NCI-H146 (cell line): ENCODE measurements at places on chromosomes 12 and 14.
A peak's percentile ranks its signal among the peaks of the same experiment; 100 is the strongest.

DNA sequence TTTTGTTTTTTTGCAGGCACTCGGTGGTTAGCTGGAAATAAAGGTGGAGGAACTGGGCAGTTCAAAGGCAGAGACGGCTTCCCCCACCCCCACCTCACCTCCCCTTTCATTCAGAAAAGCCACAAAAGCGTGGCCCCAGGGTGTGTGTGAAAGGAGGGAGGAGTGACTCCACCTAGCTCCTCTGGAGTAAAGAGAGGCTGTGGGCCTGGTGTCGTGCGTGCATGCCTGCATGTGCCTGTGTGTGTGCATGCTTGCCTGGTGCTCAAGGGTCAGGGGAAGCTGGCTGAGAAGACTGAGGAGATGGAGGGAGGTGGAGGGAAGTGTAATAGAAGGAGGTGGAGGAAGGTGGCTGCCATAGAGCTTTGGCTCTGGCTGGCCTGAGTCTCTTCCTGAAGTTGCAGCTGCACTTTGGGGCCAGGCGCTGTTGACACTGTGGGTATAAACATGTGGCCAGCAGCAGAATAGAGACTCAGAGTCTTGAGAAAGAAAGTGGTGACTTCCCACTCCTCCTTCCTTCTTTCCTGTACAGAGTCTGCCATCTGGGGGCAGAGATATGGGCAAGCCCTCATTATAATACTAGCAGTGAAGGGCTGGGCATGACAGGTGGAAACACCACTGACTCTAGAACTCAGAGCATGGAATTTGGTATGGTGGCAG is 36.9 kb upstream of the SINHCAF start:
- peak; percentile 85 for DNase-seq

- DNase-seq: peak; percentile 54
Observed at GRCh38 chr14:70807898-70808415, 1.4 kb downstream of the MAP3K9 start.

- no peak for DNase-seq
Observed at GRCh38 chr12:27589419-27589818, 65.4 kb downstream of the PPFIBP1 start.

DNA sequence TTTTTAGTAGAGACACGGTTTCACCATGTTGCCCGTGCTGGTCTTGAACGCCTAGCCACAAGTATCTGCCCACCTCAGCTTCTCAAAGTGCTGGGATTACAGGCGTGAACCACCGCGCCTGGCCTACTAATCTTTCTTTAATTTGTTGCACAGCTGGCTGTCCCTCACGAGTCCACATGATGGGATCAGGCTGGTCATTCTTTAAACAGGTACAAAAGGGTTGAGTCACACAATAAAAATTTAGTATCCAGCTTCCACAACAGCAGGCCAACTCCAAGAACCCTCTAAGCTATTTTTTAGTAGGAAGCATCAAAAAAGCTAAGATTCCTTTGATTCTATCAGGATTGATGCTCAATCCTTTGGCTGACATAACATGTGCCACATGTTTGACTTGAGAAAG is 17.8 kb downstream of the SINHCAF start:
- no peak for DNase-seq

DNA sequence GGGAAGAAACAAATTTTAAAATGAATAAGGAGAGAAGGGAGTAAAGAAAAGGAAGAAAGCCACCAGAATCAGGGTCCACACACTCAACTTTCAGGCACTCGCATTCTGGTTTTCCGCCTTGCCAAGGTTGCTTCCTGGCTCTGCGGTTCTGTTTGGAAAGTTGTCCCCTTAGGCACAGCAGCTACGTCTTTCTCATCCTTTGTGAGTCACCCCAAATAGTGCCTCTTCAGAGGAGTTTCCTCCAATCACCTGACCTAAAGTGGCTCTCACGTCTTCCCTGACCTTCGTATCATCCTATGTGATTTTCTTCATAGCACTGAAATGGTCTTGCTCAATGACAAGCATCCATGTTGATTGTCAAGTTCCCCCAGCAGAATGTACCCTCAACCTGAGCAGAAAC is 99.5 kb upstream of the TMCC3 start:
- DNase-seq: no peak

DNA sequence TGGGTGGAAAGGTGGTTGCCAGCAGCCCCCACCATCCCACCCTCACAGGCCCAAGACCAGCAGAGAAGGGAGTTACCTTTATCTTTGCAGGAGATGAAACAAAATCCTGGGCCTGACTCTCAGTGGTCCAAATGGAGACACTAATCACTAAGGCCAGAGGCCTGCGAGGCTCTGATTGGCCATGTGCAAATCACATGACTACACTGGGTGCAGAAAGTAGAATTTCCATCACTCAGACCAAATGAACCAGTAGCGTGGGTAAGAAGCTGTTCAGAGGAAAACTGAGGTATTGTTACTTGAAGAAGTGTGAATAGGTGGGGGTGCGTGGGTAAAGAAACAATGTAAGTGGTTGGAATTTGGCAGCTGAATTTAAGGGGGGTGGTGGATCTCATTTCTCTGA is 20.2 kb upstream of the PPP1CC start:
- DNase-seq: no peak

GRCh38 chr14:46487582-46488350 is 163.8 kb downstream of the RPL10L start:
- DNase-seq: no peak

DNA sequence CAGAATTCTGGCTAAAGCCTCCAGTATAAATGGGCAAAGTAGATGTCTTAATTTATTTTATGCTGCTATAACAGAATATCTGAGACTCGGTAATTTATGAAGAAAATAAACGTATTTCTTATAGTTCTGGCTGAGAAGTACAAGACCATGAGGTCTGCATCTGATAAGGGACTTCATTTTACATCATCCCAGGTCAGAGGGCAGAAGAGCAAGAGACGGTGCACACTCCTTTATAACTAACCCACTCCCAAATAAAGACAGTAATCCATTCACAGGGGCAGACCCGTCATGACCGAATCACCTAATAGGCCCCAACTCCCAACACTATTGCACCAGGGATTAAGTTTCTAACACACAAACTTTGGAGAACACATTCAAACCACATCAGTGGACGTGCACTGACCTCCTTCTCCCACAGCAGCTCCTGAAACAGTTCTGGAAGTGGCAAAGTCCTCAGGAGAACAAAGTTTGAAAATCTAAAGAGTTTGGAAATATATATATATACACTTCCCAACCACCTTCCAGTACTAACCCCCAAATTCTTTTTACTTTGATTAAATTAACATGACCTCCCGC is 116.5 kb downstream of the MED13L start:
- no peak for DNase-seq

GRCh38 chr12:3700861-3701260 is 52.0 kb downstream of the CRACR2A start:
- DNase-seq: no peak

DNA sequence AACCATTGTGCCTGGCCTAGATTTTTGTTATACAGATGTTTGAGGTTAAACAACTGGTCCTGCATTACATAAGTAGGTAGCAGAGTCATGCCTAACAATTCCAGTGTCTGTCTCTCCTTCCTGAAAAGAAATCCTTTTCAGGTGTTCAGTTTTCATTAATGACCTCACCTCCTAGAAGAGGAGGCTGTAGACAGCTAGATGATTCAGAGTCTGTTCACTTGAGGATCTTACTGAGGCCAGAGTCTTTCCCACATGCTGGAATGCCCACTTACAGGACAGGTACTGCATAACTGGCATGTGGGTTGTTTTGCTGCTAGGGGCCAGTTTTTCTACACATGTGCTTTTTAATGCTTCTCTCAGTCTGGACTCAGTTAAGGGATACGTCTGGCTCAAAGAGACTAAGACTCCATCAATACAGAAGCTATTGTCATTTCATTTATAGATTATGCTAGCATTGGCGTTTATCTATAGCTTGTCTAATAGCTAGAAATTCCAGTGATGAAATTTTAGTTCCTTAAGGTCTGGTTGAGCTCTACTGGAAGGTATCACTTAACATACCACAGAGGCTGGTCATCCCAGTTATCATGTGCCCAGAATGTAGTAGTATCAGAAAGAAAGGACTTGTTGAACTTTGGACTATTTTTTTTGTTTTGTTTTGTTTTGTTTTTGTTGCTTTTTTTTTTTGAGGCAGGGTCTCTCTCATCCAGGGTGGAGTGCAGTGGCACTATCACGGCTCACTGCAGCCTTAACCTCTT is 206.4 kb downstream of the ERC1 start:
- DNase-seq: no peak

DNA sequence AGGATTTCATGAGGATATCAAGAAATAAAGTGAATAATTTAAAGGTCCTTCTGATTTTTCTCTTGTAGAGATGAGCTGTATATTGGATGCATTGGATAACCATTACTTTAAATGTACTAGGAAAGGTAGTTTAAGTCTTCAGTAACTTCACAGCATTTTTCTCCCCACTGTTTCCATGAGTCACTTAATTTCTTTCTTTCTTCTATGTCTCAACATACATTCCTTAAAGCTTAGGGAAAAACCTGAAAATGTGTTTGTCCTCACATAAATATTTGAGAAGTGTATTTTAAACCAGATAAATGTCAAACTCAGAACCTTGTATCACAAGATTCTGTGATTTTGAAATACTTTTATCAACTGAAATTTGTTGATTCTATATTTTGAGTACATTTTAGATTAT is 1970.2 kb upstream of the FLRT2 start:
- DNase-seq: no peak

DNA sequence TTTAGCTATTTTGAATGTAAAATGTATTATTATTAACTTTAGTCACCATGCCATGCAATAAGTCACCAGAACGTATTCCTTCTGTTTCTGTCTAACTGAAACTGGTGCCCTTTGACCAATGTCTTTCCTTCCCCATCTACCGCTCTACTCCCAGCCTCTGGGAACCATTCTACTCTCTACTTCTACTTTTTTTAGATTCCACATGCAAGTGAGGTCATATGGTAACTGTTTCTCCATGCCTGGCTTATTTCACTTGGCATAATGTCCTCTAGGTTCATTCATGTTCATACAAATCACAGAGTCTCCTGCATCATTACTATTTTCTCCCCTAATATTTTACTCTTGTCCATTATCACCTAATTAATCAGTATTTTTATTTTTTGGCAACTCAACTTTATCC is 160.1 kb downstream of the TMX1 start:
- DNase-seq: no peak

DNA sequence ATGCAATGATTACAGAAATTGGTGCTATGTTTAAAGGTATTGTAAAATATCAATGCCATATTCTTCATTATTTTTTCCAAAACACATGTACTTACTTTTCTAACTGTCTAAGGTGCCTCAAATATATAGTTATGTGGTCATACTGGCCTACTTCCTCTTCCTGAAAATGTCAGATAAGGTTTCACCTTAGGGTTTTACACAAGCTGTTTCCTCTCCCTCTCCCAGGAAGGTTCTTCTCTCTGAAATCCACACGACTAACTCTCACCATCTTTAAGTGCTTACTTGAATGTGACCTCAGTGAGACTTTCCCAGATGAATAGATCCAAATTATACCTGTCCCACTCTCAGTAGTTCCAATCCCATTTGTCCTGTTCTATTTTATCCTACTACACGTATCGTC is 11.6 kb upstream of the CLEC4D start:
- DNase-seq: no peak
